ENCODE measurements at places on chromosomes 7 and 10.

DNA sequence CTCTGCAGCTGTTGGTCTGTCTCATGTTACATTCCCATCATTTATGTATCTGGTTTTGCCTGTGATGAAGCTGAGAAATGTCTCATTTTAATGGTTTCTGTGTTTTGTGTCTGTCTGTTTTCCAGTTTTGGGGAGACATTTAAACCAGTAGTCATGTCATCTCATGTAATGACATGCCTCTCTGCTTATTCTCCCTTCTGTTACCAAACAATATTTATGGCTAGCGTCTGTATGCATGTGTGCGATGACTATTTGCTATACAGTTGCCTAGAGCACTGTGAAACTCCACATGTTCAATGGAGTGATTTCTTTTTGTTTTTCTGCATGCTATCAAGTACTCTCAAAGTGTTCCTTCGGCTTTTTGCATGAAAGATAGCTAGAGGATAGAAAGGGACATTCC is 132.0 kb downstream of the ST7 start:
- DNase-seq, result no peak

DNA sequence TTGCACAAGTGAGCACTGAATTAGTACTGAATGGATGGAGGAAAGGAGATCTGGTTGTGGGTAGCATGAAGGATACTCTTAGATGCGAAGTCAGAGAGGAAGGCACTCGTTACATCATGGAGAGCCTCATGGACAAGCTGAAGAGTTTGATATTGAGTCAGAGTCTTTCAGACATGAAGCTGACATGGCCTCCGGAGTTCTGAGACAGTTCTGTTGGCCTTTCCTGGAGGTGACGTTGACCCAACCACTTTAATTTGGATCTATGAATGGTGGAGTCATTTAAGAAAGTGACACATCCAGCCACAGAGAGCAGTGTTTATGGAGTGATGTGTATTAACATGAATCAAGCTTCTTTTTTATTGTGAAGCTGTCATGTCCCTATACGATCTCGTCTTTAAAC is 286.3 kb upstream of the CDC14C start:
- DNase-seq, result no peak

DNA sequence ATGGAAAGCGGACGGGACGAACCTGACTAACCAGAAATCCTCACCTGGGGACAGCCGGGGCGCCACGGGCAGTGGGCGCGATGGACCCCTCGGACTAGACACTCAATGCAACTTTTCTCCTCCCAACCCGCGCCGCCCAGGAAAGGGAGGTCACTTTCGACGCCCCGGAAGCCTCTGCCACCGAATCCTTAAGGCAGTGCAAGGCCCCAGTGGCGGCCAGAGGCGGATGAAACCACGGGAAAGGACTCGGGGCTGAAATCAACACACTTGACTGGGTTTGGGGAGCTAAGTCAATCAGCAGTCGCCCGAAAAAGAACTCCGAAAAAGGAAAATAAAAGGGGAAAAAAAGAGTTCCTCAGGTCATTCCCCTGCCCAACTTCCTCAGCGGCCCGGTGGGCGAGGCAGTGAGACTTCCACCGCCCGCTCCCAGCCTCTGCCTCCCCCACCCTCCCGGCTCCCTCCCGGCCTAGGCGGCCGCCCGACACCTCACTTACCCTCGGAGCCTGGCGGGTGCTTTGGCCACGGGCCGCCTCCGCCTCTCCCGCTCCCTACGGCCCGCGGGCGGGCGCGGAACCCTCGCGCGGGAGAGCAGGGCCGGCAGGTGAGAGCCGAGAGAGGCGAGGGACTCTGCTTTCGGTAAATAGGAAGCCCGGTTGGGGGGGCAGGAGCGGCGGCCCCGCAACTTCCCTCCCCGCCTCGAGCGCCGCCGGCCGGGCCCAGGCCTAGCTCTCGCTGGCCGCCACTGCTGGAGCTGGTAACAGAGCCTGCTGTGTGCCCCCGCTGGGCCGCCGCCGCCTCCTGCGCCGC is 518 bp downstream of the WAPL start:
- peak; percentile 33 for DNase-seq

- DNase-seq, result no peak
These were observed 45.7 kb downstream of the ATXN7L1 start for GRCh38 chr7:105830405-105831301.

DNA sequence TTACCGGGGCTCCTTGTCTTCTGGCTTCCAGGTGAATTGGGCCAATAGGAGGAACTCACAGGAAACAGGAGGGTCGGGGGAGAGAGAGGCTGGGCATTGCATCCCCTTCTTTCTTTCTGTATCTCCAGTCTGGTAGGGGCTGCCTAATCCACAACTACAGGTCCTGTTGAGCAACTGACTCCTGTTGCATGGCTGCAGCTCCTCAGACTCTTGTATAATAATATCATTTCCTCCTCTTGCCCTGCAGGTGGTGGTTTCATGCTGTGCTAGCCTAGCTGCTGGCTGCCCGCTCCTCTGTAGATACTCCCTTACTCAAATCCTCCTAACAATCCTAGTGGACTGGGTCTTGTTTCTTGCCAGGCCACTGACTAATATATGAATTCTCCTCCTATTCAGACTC is 276.5 kb upstream of the SMIM30 start:
- no peak for DNase-seq
